ENCODE measurements at places on chromosomes 13 and 19.

- DNase-seq: no peak
Measured at GRCh38 chr13:33129094-33129832, 113.0 kb downstream of the KL start.

GRCh38 chr13:26488236-26489003, 69.1 kb upstream of the WASF3 start:
- DNase-seq: no peak

DNA sequence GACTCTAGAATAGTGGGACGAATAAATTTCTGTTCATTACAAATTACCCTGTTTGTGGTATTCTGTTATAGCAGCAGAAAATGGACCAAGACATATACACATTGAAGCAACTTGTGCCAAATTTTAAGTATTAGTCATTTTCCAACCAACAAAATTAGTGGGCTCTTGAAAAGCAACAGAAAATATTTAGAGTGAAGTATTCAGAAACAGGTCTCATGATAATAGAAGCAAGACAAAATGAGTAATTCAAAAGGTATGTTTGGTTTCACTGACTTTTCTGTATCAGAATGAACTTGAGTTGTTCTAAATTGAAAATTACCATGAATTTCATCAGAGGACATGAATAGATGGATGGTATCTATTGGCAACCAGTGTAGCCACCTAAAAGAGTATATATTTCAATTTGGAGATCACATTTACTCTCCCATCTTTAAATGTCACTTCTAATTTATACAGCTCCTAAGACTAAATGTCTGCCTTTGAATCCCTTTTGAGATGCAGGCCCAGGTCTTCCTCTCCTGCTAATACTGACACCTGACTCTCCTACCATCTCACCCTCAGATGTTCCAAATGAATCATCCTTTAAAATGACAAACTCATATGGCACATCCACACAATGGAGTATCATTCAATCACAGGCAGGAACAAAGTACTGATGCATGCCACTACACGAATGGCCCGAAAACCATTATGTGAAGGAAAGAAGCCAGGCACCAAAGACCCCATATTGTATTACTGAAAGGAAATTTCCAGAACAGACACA, 40.7 kb upstream of the DOCK9 start:
- DNase-seq: no peak

DNA sequence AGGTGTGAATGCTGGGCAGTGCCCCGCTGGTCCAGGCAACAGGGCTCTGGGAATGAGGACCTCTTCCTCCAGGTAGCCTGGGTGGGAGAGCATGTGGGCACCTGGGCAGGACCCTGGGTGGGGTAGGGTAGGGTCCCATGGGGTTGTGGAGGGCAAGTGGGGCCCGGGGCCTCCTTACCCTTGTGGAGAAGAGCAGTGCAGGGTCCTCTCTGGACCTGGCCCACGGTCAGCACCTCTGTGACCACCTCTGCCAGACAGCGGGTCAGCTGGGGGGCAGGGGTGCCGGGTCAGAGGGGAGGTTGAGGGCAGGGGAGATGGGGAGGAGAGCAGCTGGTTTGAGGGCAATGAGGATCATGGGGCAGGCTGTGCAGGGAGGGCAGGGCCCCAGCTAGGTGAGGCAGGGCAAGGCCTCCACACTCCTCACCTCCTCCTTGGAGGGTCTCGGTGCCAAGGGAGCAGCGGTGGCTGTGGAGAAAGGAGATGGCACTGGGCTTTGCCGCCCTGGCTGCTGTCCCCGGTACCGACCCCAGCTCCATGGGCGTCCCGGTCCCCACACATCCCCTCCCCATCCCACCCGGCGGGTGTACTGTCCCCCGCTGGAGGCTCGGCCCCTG, 491 bp downstream of the CCER2 start:
- no peak for DNase-seq

Measured in myocyte (in vitro differentiated cells).